ENCODE measurements at places on chromosomes 2 and 18.
A peak's percentile ranks its signal among the peaks of the same experiment; 100 is the strongest.

GRCh38 chr2:42284019-42284418 is 77.0 kb downstream of the COX7A2L start:
- no peak for DNase-seq

- DNase-seq, result no peak
Measured at GRCh38 chr2:149042881-149043280, 4.4 kb downstream of the LYPD6B start.

DNA sequence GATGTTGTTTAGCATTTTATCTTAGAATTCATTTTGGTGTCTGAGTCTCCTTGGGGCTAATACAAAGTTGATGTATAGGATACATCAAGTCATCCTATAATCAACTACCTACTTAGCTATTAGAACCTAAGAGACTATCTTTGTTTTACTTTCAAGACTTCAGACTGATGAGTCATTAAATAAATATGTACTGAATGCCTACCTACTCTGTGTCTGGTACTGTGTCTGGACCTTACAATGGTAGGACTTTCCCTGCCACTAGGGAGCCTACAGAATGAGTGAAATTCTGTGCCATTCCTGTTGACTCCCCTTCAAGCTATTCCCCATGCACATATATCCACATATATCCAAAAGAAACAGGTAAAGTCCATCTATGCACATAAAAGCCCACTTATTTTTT is 114.5 kb downstream of the ERBB4 start:
- peak; percentile 64 for DNase-seq

DNA sequence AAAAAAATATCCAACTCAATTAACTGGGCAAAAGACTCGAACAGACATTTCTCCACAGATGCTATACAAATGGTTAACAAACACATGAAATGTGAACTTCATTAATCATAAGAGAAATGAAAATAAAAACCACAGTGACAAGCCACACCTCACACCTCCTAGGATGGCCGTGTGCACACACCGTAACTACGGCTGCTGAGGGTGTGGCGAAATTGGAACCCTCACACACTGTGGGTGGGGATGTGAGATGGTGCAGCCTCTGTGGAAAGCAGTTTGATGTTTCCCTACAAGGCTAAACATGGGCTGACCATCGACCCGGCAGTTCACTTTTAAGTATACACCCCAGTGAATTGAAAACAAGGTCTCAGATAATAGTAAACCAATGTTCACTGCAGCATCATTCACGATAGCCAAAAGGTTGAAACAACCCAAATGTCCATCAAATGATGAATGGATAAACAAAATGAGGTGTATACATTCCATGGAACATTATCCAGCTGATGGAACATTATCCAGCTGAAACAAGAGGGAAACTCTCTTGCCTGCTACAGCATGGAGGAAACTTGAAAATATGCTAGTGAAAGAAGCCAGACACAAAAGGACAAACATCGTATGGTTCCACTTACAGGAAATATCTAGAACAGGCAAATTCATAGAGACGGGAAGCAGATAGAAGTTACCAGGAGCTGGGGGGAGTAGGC is 32.2 kb downstream of the ZAP70 start:
- DNase-seq, result no peak

DNA sequence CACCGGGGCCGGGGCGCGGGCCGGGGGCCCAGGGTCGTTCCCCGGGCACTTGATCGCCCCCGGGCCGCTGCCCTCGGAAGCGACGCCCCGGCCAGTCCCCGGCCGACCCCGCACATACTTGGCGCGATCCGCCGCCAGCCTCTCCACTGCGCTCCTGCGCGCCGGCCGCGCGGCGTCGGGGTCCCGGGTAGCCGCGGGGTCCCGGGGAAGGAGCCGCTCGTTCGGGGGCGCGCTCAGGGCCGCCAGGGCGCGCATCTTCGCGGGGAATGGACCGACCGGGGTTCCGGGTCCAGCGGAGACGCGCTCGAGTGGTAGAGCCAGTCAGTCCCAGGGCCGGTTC is 204 bp downstream of the FAM110C start:
- DNase-seq, result no peak
